Activated T-helper 1 cell treated with Interleukin-2 at 50 U/mL for 16 hours (primary cell): ENCODE measurements at places on chromosomes 6 and 20.

- DNase-seq = no peak
Observed at GRCh38 chr6:41200901-41201763, at the start of gene TREML2. TSS of gene TREML2 (minus strand) at chr6:41201149. CDS start at chr6:41201008, 141 bp downstream.

DNA sequence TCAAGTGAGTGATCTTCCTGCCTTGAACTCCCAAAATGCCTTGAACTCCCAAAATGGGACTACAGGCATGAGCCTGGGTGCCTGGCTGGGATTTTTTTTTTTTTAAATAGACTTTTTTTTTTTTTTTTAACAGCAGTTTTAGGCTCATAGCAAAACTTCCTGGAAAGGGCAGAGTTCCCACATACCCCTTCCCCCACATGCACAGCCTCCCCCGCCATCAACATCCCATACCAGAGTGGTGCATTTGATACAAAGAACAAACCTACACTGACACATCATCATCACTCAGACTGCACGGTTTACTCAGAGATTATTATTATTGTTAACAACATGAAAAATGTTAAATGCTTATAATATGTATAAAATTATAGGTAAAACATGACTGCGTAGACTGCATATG, 26.0 kb downstream of the UQCC1 start:
- no peak for DNase-seq

DNA sequence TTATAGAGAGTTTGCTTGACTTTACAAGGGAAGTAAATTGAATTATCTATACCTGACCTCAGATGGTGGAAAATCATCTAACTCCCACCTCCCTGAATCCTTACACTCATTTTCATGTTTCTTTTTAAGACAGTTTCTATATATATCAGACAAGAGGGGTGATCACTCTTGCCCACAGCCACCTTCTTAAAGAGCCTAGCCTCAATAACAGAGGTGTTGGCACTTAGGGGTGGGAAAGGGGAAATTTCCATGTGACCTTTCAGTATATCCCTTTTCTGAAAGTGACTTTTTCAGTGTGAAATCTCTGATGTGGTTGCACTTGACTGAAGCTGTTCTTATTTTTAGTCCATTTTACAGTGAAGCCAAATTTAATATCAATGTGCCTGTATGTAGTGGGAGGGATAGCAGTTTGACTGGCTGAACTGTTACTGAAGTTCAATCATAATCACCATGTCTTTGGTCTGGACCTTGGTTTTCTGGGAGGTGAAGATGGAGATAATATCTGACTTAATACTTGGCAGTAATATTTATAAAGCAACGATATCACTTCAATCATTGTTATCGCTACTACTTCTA, 141.3 kb downstream of the MAP3K7 start:
- DNase-seq = no peak

DNA sequence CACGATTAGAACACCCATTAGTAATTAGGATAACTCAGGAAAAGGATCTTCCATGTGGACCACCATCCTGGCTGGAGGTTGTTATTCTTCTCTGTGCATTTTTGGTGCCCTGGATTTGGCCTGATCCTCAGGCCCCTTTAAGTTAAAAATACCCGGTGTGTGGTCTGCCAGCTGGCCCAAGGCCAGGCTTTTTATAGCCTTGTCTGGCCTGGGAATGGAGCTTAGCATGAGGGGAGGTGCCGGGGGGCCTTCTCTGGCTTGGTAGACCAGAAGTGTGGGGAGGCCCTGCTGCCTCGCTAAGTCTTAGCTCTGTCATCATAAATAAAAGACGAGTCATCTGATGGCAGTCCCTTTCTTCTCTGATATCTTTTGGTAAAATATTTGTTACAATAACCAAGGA, 71.4 kb downstream of the ARID1B start:
- DNase-seq = no peak

DNA sequence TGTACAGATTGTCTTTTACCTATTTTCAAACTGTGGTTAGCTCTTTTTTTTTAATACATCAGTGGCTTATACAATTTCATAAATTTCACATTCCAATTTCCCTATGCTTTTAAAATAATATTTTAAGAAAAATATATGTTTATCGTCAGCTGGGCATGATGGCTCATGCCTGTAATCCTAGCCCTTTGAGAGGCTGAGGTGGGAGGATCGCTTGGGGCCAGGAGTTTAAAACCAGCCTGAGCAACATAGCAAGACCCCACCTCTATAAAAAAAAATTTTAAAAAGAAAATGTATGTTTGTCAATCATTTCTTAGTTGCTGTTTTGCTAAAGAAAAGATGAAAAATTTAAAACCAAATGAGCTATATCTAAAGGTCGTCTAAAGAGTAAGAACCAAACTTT, 3.4 kb downstream of the GJA1 start:
- DNase-seq = no peak

DNA sequence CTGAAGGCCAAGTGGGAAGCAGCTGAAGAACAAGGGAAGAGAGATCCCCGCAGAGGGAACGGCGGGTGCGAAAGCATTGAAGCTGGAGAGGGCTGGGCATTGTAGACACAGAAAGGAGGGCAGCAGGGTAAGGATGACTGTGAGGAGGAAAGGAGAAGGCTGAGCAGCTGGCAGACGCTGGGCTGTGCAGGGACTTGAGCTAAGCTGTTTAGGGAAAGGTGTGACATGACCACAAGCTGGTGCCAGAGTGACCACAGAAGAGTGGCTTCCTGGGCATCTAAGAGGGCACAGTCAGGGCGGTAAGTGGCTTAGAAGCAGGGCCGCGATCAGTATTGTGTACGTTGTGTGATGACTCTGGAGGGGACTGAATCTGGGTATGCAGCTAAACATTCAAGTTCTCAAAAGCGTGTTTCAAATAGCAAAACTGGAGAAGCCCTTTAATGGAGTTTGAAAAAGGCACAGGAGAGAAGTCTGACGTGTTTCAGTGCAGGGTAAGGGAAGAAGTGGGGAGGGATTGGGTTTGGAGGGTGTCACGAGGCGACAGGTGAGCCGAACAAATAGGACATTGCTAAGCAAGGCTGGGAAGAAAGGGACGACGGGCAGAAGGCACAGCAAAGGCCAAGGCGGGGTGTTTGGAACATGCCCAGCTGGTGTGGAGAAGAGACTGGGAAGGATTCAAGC, 46.1 kb upstream of the ARFGEF2 start:
- DNase-seq = no peak

GRCh38 chr6:2920671-2921112, 17.6 kb upstream of the SERPINB9 start:
- no peak for DNase-seq

- DNase-seq = no peak
Observed at GRCh38 chr20:37361336-37361735, 15.4 kb downstream of the SRC start.

DNA sequence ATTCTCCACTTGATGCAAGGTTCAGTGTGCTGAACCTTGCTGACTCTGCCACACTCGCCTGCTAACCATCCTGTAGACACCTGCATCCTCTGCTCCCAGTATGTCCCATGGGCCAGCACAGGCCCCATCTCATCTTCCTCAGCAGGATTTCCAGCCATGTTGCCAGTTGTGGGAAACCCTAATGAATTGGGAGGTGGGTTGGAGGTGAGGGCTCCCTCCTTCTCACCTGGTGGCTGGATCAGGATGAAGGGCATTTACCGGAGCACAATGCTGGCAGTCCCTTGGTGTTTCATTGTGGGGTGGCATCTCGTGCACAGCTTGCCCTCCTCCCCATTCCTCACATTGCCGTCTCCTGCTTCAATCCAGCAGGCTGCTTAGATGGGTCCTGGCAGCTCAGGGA, 204.3 kb upstream of the FOXQ1 start:
- DNase-seq = no peak

DNA sequence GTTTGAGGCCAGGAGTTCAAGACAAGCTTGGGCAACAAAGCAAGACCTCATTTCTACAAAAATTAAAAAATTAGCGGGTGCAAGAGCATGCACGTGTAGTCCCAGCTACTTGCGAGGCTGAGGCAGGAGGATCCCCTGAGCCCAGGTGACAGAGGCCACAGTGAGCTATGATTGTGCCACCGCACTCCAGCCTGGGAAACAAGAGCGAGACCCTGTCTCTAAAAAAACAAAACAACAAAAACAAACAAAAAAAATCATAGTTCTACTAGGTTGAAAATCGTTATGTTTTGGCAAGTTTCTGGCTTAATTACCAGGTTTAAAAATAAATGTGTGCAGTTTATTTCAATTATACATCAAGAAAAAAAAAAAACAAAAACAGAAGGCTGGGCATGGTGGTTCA, 2.6 kb downstream of the EIF2S2 start:
- no peak for DNase-seq

DNA sequence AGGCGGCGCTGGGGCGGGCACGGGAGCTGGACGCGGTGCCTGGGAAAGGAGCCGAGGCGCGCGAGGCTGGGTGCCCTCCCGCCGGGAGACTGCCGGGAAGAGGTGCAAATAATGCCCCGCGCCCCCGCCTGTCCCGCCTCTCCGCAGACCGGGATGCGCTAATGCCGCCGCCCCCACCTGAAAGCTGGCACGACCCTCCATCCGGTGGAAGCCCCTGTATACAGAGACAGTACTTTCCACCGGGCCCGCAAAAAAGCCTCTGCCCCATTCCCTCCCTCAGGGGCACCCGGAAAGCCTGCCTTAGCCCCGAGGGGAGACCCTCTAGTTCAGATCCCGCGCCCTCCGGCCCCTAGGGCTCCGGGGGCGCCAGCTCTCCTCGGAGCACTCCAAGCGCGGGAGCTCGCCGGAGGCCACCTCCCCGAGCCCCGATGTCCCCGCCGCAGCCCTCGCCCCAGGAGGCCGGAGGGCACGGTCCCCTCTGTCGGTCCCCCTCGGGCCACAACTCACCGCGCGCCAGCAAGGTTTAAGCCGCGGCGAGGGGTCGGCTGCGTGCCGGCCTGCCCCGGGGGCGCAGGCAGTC, 1.2 kb downstream of the GRM4 start:
- no peak for DNase-seq

GRCh38 chr6:100924534-100925227, 43.6 kb upstream of the ASCC3 start:
- DNase-seq = no peak

- no peak for DNase-seq
Observed at GRCh38 chr6:37056439-37057127, 51.1 kb downstream of the FGD2 start.

DNA sequence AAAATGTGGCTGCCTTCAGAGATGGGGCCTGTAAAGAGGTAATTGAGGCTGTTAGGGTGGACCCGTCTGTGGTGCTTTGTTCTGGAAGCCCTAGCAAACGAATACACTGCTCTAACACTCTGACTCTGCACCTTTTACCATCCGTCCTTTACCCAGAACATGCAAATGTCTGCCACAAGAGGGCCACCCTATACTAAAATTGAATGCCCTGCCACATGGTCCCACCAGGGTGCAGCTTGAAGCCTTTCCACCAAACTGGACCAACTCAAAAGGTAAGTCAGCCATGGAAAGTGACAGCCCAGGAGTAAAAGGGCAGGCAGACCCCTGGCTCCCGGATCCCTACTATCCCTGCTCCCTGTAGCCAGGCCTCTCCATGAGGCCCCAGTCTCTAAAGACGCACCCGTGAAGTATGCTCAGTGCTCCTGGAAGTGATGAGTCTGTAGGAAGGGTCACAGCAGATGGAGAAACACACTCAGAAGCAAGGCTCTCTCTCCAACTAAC, 5.8 kb upstream of the BFSP1 start:
- peak; percentile 28 for DNase-seq

- DNase-seq = no peak
Observed at GRCh38 chr20:39627765-39628164, 665.6 kb downstream of the DHX35 start.

GRCh38 chr6:7727086-7727945, 1.4 kb downstream of the BMP6 start:
- no peak for DNase-seq

DNA sequence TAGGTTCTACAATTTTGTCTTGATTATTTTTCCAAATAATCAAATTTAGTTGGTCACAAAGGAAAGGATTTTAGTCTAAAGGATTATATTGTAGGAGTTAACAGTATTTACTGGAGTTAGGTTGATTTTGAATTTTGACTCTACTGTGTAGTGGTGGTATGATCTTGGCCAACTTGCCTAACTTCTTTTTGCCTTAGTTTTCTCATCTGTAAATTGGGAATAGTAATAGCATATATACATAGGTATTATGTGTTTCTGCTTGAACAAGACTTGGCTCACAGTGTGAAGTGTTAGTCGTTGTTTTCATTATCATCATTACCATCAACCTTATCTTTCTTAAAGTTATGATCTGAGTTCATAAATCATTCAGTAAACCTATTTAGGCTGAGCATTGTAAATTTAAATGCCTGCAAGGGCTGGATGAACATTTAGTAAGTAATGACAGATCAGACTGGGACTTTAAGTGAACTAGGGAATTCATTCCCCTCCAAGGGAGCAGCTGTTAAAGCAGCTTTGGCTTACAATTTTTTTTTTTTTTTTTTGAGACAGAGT, 11.2 kb downstream of the ITCH start:
- DNase-seq = no peak

DNA sequence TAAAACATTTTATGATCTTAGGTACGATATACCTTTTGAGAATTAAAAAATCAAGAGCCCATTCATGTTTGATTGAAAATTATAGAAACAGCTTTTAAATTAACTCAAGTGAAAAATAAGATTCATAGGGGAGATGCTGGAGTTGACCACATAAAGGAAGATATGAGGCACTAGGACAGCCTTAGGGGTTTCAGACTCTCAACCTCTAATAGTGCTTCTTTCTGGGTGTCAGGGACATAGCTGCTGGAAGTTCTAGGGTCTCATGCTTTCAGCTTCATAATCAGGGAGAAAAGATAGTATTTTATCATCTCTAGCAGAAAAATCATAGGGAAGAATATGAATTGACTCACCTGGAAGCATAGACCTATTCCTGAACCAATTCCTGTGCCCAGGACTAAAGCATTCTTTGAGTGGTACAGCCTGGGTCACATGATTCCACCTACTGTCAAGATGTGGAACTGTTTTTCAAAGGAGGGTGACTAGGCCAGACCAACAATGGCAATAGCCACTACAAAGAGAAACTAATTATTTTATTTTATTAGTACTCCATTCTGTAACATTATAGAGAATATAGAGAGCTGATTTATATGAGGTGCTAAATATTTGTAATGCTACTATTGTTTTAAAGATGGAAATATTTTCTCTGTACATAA, 27.8 kb upstream of the CENPW start:
- DNase-seq = no peak

DNA sequence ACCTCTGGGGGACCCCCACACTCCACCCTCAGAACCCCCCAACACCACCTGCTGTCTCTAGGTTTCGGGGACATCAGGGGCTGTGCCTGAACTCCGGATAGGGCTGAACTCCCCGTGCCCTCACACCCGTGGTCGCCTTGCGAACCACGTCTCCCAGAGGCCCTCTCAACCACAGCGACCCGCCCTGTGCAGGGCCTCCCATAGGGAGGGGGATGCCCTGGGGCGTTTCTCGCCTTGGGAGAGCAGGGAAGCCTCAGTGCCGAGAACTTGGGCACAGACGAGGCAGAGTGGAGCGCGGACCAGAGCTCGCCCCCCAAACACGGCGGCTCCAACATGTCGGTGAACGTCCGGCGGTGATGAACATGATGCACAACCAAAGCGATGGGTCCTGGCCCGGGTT, 6.8 kb downstream of the FRMD1 start:
- no peak for DNase-seq

DNA sequence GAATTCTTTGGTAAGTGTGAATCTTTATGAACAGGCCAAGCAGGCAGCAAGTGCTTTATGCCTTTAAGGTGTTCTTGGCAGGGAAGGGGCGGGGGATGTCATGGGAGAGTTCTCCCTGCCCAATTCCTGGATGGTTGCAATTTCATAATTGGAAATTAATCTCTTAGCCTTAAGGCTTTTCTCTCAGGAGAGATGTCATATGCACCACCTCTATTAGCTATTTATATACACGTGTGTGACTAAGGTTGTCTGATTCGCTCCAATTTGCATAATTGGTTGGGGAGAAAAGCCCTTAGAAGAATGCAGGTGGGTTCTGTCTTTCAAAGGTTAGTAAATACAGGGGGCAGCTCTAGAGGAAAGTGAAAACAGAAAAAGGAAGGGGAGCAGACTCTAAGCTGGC, 5.2 kb upstream of the ENPP5 start:
- no peak for DNase-seq
